ENCODE measurements at places on chromosomes 2 and 18.

DNA sequence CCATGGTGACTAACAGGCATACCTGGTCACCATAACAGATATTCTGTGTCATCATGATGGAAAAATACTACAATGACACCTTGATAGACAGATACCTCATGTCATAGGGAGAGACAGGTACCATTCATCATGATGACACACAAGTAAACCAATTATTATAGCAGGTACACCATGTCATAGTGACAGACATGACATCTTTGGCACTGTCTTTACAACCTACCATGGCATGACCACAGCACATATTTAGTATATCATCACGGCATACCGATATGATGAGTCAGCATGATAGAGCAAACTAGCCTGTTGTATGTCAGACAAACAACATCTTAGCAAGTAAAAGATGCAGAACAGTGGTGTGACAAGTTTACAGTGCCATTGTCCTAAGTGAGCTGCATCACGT, 101.3 kb upstream of the KLHL29 start:
- no peak for DNase-seq
- no peaks in the 10 kb centered on the region for H3K27me3 ChIP-seq
- no peak overlapping the region for H3K4me3 ChIP-seq
- no peak overlapping the region for H3K27ac ChIP-seq
- no peaks in the 10 kb centered on the region for H3K36me3 ChIP-seq
- H3K4me1 ChIP-seq, result no peaks in the 10 kb centered on the region

DNA sequence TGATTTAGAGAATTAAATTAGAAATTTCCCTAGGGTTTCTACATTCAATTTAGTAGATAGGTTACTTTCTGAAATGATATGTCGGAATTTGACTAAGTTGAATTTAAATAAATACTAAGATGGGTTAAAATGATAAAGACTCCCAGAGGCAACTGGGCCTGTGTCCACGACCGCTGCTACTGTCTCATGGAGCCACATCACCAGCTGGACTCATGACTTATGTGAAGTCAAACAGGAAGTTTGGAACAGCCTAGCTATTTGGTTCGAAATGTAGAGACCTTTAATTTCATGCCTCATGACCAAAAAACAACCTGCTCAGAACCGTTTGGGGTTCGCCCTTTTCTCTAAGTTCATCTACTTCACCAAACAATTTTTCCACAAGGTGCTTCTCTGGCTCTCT, 22.2 kb downstream of the GRHL1 start:
- no peaks in the 10 kb centered on the region for H3K27me3 ChIP-seq
- DNase-seq, result no peak
- no peaks in the 10 kb centered on the region for H3K4me1 ChIP-seq
- H3K4me3 ChIP-seq, result no peak overlapping the region

DNA sequence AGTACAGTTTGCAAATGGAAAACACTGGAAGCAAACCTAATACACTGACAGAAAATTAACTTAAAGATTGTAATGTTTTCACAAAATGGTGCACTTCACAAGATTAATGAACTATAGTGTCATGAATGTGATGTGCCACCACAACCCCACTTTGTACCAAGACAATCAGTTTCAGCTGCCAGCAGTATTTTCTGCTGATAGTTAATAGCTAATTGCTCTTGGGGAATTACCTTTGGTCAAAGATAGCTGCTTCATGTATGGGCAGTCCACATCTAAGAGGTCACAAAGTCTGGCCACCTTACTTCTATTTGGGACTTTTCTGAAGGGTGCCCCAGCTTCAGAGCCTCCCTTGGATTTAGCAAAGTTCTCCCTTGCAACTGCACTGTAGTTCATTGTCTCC, 254.0 kb downstream of the CALCRL start:
- H3K36me3 ChIP-seq, result no peaks in the 10 kb centered on the region
- DNase-seq, result no peak
- no peaks in the 10 kb centered on the region for H3K27me3 ChIP-seq
- no peak overlapping the region for H3K27ac ChIP-seq

DNA sequence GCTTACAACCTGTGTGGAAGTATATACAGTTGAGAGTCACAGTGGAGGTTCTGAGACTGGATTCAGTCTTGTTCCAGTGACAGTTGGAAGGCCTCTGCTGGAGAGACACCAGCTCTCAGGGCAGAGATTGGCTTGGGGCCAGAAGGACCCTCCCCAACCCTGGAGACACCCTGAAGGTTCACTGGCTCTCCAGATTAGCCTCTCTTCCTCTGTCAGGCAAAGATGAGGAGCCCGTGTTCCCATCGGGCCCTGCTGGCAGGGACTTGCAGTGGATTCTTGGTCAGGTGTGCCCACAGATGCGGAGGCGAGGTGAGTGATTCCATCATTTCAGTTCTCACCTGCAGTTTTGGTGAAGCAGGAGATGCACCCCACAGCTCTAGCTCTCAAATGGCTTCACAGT, 78.6 kb downstream of the FAM210A start:
- no peaks in the 10 kb centered on the region for H3K27me3 ChIP-seq
- DNase-seq, result no peak
- H3K4me1 ChIP-seq, result peaks cover 9% of the 10 kb centered on the region
- no peak overlapping the region for H3K27ac ChIP-seq
- H3K36me3 ChIP-seq, result peaks cover 11% of the 10 kb centered on the region

DNA sequence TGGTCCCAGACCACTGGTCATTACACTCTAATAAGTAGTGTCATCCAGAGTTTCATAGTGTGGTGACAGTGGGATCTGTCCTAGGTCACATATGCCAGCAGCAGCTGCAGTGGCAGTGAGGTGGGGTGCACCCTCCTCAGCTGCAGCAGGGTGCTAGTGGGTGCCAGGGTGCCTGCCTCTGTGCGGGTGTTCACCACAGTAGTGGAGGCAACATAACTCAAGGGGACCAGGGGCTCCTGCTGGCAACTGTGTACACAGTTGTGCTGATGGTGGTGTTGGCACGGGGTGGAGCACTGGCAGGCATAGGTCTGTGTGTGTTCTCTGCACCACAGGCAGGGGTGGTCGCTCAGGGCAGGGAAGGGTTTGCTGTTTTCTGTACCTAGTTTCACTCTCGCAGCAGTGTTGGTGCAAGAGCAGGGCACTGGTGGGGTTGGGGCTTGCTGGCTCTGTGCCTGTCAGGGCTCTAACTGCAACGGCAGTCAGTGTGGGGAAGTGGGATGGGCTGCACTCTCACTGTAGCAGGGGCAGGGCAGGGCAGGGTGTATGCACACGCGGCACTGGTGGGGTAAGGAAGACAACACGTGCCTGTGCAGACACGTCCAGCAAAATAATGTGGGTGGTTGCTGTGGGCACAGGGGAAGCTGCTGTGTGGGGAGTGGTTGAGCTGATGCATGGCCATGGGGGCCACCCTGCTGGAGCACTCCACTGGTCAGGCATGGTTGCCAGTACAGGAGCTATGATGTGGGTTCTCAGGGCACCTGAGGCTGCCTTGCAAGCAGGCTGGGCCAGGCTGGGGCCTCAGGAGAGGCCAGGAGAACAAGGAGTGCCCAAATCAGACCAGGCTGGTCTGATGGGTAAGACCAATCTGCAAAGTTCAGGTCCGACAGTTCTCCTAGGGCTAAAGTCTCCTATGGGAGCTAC, 226.6 kb downstream of the MEIS1 start:
- no peak overlapping the region for H3K4me3 ChIP-seq
- H3K27me3 ChIP-seq, result no peaks in the 10 kb centered on the region
- no peak for DNase-seq
- no peak overlapping the region for H3K27ac ChIP-seq

- H3K4me3 ChIP-seq, result no peak overlapping the region
- H3K36me3 ChIP-seq, result no peaks in the 10 kb centered on the region
- no peaks in the 10 kb centered on the region for H3K4me1 ChIP-seq
- H3K27ac ChIP-seq, result no peak overlapping the region
- no peak for DNase-seq
These were observed 2.3 kb upstream of the PLEK start for GRCh38 chr2:68362749-68363148.

DNA sequence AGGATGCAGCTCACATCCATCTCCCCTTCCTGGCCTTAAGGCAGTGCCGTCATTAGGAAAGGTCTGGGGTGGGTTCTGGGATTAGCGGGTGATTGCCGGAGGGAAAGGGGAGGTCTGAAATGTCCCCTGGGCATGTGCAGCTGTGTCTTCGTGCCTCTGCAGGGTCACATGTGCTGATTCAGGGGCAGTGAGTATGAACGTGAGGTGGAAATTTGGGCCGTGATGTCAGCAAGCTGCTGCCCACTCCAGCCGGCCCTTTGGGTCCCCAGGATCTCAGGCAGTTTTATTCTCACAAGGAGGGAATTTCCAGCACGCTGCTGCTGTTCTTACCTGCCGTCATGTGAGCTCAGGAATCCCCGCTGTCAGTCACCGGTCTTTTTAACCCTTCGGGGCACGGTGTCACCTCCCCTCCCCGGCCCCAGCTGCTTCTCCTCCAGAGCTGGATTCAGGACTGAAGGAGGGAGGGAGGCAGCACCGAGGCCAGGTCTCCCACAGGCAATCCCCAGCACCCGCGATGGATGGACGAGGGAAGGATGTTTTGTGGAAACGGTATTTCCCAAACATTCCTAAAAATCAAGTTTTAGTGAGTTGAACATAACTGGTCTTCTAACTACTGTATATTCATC, 23.5 kb downstream of the GPR35 start:
- H3K4me1 ChIP-seq, result no peaks in the 10 kb centered on the region
- no peak overlapping the region for H3K27ac ChIP-seq
- peak; percentile 47 for DNase-seq
- no peak overlapping the region for H3K4me3 ChIP-seq
- no peaks in the 10 kb centered on the region for H3K27me3 ChIP-seq
- H3K36me3 ChIP-seq, result no peaks in the 10 kb centered on the region

DNA sequence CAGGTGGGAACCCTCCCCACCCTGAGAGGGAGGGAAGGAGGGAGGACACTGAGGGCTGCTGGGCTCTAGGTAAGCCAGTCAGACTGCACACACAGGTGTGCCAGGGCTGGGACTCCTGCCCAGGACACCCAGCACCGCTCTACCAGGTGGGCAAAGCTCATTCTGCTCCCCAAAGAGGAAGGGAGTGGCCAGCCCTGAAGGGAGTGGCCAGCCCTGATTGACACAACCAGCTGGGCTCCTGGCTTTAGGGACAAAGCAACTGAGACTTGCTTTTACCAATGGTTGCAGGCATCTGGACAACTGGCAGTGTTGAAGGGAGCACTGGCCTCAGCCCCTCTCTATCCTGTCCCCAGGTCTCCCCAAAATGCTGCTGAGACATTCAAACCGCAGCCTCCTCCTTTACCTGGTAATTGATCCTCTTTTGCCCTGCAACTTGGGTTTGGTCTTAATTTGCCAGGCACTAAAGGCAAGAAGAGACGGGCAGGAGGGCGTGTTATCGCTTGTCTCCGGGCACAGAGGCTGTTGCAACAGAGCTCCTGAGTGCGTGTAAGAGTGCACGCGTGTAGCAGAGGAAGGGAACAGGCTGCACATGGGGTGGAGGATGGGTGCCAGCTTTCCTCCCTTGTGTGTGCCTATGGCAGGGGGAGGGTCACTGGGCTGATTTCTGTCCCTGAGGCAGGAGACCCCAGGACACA, 14.5 kb upstream of the FOSL2 start:
- no peak overlapping the region for H3K4me3 ChIP-seq
- H3K36me3 ChIP-seq, result no peaks in the 10 kb centered on the region
- H3K4me1 ChIP-seq, result no peaks in the 10 kb centered on the region
- no peak for DNase-seq

DNA sequence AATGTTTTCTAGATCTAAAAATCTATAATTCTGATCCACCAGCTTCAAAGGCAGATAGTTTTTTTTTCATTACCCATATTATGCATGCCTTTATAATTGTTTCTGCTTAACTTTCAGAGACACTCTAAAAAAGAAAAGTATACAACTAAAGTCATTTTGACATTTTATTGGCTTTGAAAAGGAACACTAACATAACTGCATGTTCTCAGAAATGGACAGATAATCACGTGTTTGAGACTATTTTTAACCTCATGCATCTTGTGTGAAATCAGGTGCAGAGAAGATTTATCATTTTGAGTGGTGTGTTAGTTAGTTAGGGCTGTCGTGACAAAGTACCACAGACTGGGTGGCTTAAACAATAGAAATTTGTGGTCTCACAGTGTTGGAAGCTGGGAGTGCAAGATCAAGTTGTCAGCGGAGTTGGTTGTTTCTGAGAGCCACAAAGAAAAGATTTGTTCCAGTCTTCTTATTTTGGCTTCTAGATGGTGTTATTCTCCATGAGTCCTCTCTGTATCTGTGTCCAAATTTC, 841.4 kb upstream of the LRATD1 start:
- no peaks in the 10 kb centered on the region for H3K27me3 ChIP-seq
- no peak overlapping the region for H3K4me3 ChIP-seq
- no peaks in the 10 kb centered on the region for H3K36me3 ChIP-seq
- no peaks in the 10 kb centered on the region for H3K4me1 ChIP-seq

DNA sequence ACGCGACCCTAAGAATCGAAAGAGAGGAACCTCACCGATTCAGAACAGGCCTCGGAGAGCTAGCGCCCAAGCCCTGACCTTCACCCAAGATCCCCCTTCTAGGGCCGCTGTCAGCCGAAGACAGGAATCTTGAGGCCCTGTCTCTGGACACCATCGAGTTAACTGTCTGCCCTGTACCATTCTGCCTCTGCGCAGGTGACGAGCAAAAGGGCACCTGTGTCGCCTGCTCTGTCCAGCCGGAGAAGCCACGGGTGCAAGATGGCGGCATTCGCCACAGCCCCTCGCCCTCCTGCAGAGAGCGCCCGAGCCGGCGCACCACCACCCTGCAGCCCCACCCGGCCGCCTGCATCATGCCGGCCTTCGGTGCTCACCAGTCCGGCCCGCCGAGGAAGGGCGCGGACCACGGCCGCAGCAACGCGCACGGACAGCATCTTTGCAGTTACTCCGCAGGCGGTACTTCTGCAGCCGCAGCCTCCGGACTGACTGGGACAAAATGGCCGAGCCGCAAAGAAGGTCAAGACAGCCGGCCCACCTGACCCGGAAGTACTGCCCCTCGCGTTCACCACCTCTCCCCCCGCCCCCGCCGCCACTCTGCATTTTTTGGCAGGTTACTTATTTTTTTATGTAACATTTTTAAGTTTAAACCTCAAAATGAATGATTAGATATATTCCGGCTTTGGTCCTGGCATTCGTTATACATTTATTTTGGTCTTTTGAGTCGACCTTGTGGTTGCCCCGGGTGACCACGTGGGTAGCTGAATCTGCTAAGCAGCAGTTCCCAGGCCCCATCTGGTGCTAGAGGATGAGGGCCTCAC, at the start of gene ATP5F1A:
Gene ATP5F1A (minus strand): TSS at position 496 of the 815 bp plus-strand sequence. CDS start 65 bp downstream, at position 431.
- peak within 1 kb of the TSS; percentile 97 for H3K27ac ChIP-seq
- peak; percentile 89 for DNase-seq
- peak within 1 kb of the TSS; percentile 89 for H3K4me3 ChIP-seq
- no peaks in the 10 kb centered on the region for H3K4me1 ChIP-seq
- peaks cover 26% of the 10 kb centered on the region for H3K36me3 ChIP-seq
- H3K27me3 ChIP-seq, result no peaks in the 10 kb centered on the region

- no peak overlapping the region for H3K27ac ChIP-seq
- no peaks in the 10 kb centered on the region for H3K27me3 ChIP-seq
- no peaks in the 10 kb centered on the region for H3K36me3 ChIP-seq
- no peak for DNase-seq
These were observed 6.8 kb downstream of the PKP4 start for GRCh38 chr2:158463496-158464095.

GRCh38 chr2:53782676-53783075, 4.1 kb downstream of the ASB3 start:
- H3K4me1 ChIP-seq, result no peaks in the 10 kb centered on the region
- no peaks in the 10 kb centered on the region for H3K27me3 ChIP-seq
- H3K36me3 ChIP-seq, result no peaks in the 10 kb centered on the region
